ENCODE measurements at places on chromosomes 6 and 20.

- no peak for DNase-seq
Observed at GRCh38 chr20:40743141-40743775, 54.2 kb upstream of the MAFB start.

DNA sequence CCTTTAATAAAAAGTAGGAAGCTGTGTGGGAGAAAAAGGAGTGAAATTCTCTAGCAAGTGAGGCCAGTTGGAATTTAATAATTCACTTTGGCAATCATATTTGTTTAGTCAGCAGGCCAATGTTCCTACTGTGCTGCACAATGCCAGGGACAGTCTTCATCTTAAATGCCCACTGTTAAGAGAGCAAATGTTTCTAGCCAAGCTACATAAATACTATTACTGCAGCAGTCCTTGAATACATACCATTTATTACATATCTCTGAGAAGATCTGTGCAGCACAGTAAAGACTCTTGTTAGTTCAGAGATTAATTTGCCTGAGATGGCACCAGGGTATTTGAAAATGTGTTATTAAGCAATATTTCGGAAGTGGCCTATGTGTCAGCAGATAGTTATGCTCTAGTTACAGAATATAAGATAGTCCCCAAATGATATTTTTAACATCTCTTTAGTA, 105.4 kb downstream of the OGFRL1 start:
- DNase-seq, result no peak

DNA sequence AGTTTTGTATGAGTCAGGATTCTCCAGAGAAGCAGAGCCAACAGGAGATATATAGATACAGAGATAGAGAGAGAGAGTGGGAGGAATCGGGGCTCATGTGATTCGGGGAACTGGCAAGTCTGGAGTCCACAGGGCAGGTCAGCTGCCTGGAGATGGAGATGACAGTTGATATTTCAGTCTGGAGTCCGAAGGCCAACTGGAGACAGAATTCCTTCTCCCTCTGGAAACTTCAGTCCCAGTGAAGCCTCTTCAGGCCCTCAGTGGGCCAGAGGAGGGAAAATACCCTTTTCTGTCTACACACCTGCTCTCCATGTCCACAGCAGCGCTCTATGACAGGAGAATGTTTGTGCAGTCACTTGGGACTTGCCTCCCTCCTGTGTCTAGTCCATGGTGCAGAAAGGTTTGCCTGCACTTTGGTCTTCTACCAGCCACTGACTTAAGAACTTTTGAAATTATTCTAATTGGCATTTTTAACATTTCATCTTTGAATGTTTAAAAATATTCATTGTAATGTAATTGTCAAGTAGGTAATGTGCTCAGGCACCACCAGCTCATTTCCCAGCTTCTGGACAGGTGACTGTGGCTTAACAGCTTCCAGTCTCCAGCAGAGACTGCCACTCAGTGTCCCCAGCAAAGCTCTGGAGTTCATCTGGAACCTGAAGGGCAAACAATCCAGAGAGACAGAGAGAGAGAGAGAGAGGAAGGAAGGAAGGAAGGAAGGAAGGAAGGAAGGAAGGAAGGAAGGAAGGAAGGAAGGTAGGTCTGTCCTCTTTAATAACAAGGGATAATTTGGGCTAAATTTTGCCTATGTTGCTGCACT, 43.8 kb upstream of the AFDN start:
- no peak for DNase-seq

DNA sequence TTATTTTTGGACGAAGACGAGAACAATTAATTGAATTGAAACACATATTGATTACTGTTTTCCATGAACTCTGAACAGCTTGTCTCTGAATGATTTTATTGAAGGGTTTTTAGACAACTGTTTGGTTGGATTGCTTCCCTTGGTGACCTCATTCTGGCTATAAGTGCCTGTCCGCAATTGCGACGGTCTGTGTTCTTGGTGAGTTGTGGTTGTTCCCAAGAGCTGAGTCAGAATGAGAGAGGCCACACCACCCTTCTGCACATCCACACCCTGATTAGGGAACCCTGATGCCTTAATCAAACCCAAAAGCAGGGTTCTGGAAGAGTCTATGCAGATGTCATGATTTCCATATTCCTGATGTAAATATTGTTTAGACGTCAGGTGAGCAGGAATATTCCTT, 747.0 kb downstream of the PTPRT start:
- DNase-seq, result no peak

DNA sequence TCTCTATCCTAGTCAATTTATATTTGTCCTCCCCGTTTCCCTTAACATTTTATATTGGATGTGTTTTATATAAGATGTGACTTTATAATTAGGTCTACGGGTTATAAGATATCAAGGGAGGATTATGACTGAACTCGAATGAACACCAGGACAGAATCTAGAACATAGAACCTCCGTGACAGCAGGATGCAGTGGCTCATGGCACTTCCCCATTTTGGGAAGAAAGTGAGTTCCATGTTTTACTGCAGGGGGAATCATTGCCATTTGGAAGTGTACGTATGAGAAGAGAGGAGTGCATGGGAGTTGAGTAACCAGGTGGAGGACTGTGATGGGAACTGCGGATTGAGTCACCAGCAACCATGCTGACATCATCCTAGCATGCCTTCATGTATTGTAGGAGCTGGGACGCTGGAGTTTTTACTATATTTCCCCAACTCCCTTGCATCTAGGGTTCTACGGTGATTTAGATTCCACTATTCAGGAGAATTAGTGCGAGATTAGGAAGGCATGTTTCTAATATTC, 56.1 kb upstream of the FOXC1 start:
- no peak for DNase-seq
